ENCODE measurements at places on chromosomes 6 and 20.

- no peak for DNase-seq
Measured at GRCh38 chr6:89887452-89888137, 6.7 kb upstream of the GJA10 start.

DNA sequence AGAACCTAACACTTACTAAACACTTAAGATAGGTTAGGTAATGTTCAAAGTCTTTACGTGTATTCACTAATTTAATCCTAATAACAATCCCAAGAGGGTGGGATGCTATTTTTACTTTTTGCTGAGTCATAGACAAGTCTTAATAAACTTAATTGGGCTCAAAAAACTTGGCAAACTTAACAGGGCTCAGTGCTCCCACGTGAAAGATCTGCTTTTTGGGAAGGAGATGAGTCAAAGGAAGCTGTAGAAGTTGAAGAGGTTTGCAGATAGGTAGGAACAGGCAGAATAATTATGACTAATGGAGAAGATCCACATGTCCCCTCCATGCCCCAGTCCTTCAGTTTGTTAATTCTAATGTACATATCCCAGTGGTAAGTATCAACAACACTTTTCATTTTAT lies 44.5 kb upstream of the STMND1 start:
- DNase-seq: no peak

GRCh38 chr20:38501858-38502436 lies 29.3 kb downstream of the RALGAPB start:
- no peak for DNase-seq

DNA sequence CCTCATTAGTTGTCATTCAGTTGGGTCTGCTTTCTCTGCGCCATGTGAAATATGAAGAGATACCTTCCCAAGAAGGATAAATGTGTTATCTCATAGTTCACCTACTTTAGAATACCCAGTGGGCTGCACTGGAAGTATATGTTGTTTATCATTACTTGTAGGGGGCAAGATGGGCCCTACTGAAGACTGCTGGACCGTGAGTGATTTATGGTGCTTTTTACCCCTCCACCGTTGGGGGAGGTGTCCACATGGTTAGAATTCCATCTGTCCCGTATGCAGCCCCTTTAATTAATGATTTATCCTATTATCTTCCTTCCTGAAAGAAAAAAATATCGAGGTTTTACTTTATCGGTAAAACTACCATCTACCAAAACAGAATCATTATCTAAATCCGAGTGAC lies 97.0 kb downstream of the TSHZ2 start:
- DNase-seq: no peak

DNA sequence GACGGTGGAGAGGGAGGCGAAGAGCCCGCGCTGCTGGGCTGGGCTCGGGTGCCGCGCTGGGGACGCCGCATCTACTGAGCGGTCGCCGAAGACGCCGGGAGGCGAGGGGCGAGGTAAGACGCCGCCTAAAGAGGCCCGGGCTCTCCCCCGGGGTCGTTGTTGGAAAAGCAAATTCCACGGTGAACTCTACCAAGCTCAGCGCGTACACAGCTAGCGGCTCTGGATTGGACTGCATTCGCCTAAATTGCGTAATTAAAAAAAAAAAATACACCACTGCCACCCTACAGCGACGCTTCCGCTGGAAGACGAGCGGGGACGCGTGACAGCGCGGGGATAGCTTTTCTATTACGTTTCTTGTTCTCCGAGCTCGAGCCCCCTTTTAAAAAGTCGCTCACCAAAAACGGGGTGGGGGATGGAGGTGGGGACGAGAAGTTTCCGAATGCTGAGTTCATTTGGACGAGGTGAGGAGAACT lies 92.0 kb upstream of the PRDM1 start:
- no peak for DNase-seq

DNA sequence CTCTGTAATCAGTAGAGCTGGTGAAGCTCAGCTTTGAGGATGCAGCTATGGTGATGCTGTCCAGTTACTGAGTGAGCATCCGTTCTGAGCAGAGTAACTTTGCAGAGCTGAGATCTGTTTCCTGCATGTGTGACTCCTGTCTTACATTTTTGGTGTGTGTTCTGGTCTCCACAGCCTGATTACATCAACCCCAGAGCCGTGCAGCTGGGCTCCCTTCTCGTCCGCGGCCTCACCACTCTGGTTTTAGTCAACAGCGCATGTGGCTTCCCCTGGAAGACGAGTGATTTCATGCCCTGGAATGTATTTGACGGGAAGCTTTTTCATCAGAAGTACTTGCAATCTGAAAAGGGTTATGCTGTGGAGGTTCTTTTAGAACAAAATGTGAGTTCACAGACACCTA lies 81.6 kb downstream of the FAM120B start:
- DNase-seq: no peak

GRCh38 chr6:94956910-94957309 lies 620.4 kb upstream of the MANEA start:
- DNase-seq: no peak

GRCh38 chr6:150333585-150333941 lies 35.2 kb upstream of the IYD start:
- DNase-seq: no peak

Data from globus pallidus (tissue), 1 donor.